ENCODE measurements at places on chromosomes 6 and 20. TPM values are rescaled to one million over a fixed set of nuclear protein-coding genes. Genes with fewer than 3 reads are reported as not detected.

GRCh38 chr6:17621003-17621402, 20.9 kb downstream of the FAM8A1 start:
- no peaks in the 10 kb centered on the region for H3K36me3 ChIP-seq
- H3K4me1 ChIP-seq, result no peaks in the 10 kb centered on the region
- no peaks in the 10 kb centered on the region for H3K27me3 ChIP-seq
- no peak for DNase-seq
- H3K27ac ChIP-seq, result no peak overlapping the region

- H3K4me3 ChIP-seq, result no peak overlapping the region
- DNase-seq, result no peak
- H3K36me3 ChIP-seq, result no peaks in the 10 kb centered on the region
- H3K27me3 ChIP-seq, result no peaks in the 10 kb centered on the region
- no peak overlapping the region for H3K27ac ChIP-seq
Observed at GRCh38 chr6:42177514-42178364, 4.6 kb downstream of the GUCA1A start.

DNA sequence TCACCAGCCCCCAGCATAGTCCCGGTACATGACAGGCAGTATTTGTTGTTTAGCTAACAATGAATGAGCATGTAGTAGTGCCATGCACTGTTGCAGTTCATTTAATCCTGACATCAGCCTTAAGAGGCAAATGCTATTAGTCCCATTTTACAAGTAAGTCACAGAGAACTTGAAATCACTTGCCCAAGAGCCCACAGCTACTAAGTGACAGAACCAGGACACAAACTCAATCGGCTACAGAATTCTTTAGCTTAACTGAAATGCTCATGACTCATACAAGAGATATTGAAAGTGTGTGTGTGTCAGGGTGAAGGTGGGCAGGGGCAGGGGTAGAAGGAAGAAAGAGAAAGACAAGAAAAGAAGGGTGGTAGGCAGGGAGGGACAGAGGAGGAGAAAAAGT, 52.7 kb downstream of the UNC5CL start:
- DNase-seq, result no peak
- no peaks in the 10 kb centered on the region for H3K27me3 ChIP-seq
- no peak overlapping the region for H3K27ac ChIP-seq
- no peaks in the 10 kb centered on the region for H3K4me1 ChIP-seq

- H3K27me3 ChIP-seq, result no peaks in the 10 kb centered on the region
- no peak overlapping the region for H3K4me3 ChIP-seq
- no peak overlapping the region for H3K27ac ChIP-seq
- no peak for DNase-seq
Observed at GRCh38 chr20:60427516-60427915, 469.3 kb downstream of the CDH26 start.

DNA sequence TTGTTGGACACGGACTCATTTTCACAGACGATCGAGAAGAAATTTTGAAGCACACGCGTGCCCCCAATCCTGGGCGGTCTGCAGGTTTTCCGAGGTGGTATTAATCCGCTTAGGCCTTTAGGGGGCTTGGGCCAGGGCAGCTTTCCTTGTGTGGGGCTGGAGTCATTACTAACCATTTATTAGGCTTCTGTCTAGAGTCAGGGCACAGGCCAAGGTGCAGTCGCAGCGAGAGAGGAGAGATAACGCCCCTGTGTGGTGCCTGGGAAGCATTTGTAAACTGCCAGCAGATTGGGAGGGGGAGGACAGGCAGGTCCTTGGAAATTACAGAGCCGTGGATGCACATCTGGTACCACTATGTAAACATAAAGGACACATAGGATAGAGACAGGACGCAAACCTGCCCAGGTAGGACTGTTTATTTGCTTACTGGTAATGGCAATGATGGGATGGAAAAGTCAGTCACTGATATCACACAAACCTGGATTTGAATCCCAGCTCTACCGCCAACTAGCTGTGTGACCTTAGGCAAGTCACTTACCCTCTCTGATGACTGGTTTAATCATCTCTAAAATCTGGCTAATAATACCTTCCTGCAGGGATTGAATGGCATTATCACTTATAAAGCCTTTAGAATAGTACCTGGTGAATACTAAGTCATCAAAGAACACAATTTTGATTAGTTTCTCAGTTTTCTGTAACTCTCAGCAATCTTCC, 76.4 kb downstream of the TMEM242 start:
- peaks cover 3% of the 10 kb centered on the region for H3K4me1 ChIP-seq
- no peak overlapping the region for H3K27ac ChIP-seq
- no peak for DNase-seq
- no peaks in the 10 kb centered on the region for H3K36me3 ChIP-seq

RNASET2 gene
- total RNA-seq, result 180 TPM

UBD gene
- total RNA-seq, result 11.3 TPM

DNA sequence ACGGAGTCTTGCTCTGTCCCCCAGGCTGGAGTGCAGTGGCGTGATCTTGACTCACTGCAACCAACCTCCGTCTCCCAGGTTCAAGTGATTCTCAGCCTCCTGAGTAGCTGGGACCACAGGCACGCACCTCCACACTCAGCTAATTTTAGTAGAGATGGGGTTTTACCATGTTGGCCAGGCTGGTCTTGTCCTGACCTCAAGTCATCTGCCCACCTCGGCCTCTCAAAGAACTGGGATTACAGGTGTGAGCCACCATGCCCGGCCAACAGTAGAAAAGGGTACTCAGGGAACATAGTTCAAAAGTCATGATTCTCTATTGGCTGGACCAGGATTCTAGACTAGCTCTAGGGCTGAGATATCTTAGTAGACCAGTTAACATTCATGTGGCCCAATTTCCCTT, 5.6 kb downstream of the CSNK2A1 start:
- H3K4me3 ChIP-seq, result no peak overlapping the region
- peaks cover 14% of the 10 kb centered on the region for H3K4me1 ChIP-seq
- H3K27me3 ChIP-seq, result no peaks in the 10 kb centered on the region
- H3K27ac ChIP-seq, result no peak overlapping the region

- no peaks in the 10 kb centered on the region for H3K4me1 ChIP-seq
- peak; percentile 15 for DNase-seq
- peak overlapping the region; percentile 88 for H3K27ac ChIP-seq
- H3K27me3 ChIP-seq, result no peaks in the 10 kb centered on the region
Observed at GRCh38 chr20:47502271-47503239, 868 bp downstream of the NCOA3 start.

- no peak overlapping the region for H3K4me3 ChIP-seq
- H3K27ac ChIP-seq, result no peak overlapping the region
- DNase-seq, result no peak
- no peaks in the 10 kb centered on the region for H3K4me1 ChIP-seq
Observed at GRCh38 chr6:46773201-46773855, 19.9 kb upstream of the MEP1A start.

- H3K36me3 ChIP-seq, result no peaks in the 10 kb centered on the region
- no peaks in the 10 kb centered on the region for H3K4me1 ChIP-seq
- no peak overlapping the region for H3K27ac ChIP-seq
- no peaks in the 10 kb centered on the region for H3K27me3 ChIP-seq
- DNase-seq, result no peak
Observed at GRCh38 chr6:41672016-41672415, 33.7 kb downstream of the MDFI start.

SIRPD gene
- not detected for total RNA-seq

TP53RK gene
- total RNA-seq, result 23.2 TPM

SPINT3 gene
- total RNA-seq, result not detected

DNA sequence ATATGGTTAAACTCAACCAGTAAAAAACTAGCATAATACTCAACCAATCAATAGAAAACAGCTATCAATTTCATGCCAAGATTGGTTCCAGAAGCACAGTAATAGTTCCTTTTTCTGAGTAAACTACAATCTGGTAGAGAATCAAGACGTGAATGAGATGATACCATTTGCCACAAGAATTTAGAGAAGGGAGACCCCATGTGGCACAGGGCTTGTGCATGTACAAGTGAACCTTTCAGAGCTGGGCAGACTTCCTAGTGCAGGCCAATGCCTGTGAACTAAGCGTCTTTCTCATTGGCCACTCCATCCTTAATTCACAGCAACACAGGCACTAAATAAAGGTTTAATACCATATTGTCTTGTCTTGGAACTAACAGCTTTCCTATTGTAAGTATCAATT, 213.5 kb downstream of the RFPL4B start:
- H3K4me3 ChIP-seq, result no peak overlapping the region
- no peaks in the 10 kb centered on the region for H3K36me3 ChIP-seq
- no peak for DNase-seq
- no peaks in the 10 kb centered on the region for H3K27me3 ChIP-seq

DNA sequence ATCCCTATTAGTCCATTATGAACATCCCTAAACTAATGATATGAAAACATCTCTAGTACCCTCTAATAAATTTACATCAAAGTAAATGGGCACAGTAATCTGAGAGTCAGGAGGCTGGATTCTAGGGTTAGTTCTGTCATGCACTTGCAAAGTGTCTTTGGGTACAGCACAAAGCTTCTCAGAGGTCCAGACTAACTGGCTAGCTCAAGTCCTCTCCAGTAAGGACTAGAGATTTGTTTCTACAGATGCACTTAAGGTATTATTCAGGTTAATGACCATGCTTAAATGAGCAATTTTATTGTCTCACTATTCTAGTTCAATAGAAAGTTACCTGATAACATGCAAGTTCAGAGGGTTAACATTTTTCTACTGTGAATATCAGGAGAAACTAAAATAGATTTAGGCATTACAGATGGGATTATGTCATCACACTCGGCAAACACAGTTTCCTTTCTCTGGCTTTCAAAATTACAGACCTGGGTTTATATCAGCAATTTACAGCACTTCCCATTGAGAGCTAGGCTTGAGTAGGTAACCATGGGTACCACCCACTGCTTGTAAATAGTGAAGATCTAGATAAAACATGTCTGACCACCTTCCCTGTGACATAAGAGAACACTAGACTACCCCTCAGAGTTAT, 402.9 kb upstream of the RUNX2 start:
- DNase-seq, result no peak
- no peak overlapping the region for H3K4me3 ChIP-seq
- no peaks in the 10 kb centered on the region for H3K36me3 ChIP-seq
- no peaks in the 10 kb centered on the region for H3K27me3 ChIP-seq
- no peaks in the 10 kb centered on the region for H3K4me1 ChIP-seq

NNAT gene
- 0.41 TPM for total RNA-seq

DNA sequence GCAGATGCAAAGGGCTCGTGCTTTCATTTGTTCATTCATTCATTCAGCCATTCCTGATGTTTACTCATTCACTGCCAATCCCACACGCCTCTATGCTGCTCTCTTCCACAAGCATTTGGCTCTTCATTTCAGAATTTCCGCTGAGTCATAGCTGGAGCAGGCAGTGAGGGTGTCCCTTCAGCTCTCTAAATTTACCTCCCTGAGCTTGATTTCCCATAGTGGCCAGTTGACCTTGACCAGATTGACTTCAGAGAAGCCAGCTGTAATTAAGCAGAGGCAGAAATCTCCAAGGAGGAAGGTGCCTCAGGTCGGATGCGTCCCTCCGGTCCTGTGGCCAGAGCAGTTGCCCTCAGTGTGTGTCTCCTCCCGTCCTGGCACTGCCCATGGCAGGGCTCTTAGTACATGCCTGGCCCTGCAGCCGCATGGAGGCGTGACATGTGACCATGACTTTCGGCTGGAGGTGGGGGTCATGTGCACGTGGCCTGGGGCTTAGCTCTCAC, 267.2 kb upstream of the ECI2 start:
- no peaks in the 10 kb centered on the region for H3K36me3 ChIP-seq
- H3K27ac ChIP-seq, result no peak overlapping the region
- no peaks in the 10 kb centered on the region for H3K27me3 ChIP-seq
- no peak overlapping the region for H3K4me3 ChIP-seq
- no peak for DNase-seq

DNA sequence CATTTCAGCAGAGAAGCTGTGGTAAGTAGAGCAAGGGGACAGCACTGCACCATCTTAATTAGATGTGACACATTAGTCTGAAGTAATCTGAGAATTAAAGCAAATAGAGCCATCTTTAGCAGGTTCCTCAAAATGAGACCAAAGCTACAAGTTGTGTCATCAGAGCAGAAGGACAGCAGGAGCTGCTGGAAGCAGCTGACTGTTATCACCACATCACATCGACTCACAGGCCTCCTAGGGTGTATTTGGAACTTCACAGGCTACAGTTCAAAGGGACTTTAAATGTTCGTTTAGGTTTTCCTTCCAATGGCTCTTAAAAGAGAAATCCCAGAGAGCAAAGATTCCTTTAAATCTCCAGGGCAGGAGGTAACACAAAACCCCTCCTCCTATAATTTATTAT, 69.5 kb downstream of the LCA5 start:
- no peaks in the 10 kb centered on the region for H3K4me1 ChIP-seq
- H3K4me3 ChIP-seq, result no peak overlapping the region
- no peaks in the 10 kb centered on the region for H3K36me3 ChIP-seq
- H3K27ac ChIP-seq, result no peak overlapping the region
- no peak for DNase-seq
- no peaks in the 10 kb centered on the region for H3K27me3 ChIP-seq

GRCh38 chr6:56807989-56808337, 146.9 kb upstream of the BEND6 start:
- no peaks in the 10 kb centered on the region for H3K4me1 ChIP-seq
- no peaks in the 10 kb centered on the region for H3K36me3 ChIP-seq
- H3K27me3 ChIP-seq, result no peaks in the 10 kb centered on the region

GPX5 gene
- not detected for total RNA-seq

DNA sequence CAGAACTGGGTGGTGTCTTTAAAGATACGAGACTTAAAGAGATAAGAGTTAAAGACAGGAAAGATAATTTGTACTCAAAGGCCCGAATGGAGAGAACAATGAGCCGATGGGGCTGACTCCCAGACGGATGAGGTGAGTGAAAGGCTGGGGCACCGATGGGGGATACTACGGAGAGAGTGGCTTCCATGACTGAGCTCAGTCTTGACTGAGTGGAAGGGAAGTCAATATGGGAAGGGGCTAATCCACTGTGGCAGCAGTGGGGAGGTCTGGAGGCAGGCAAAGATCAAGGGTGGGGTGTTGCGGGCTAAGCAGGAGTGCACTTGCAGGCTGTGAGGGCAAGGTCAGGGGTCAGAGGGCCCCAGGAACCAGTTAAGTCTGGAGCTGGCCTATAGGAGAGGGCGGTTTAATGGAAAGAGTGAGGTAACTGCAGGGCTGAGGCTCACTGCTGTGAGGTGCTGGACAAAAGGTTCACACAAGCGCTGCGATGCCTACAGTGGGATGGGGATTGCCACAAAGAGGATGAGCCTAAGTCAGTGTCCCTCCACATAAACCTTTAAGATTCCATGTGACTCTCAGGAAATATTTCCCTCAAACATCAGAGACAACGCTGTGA, 42.1 kb downstream of the FAXC start:
- no peaks in the 10 kb centered on the region for H3K27me3 ChIP-seq
- H3K4me3 ChIP-seq, result no peak overlapping the region
- no peaks in the 10 kb centered on the region for H3K4me1 ChIP-seq
- H3K36me3 ChIP-seq, result no peaks in the 10 kb centered on the region

- H3K4me1 ChIP-seq, result no peaks in the 10 kb centered on the region
- H3K27ac ChIP-seq, result no peak overlapping the region
- H3K36me3 ChIP-seq, result no peaks in the 10 kb centered on the region
- H3K27me3 ChIP-seq, result no peaks in the 10 kb centered on the region
- DNase-seq, result no peak
Observed at GRCh38 chr20:22353586-22353985, 230.8 kb downstream of the FOXA2 start.

CRISP2 gene
- total RNA-seq, result 22.7 TPM

GRCh38 chr20:8246716-8247115, 114.7 kb downstream of the PLCB1 start:
- H3K4me3 ChIP-seq, result no peak overlapping the region
- no peaks in the 10 kb centered on the region for H3K4me1 ChIP-seq
- H3K36me3 ChIP-seq, result no peaks in the 10 kb centered on the region

Data from prostate gland (tissue), 2 donors.